ENCODE measurements at places on chromosomes 13 and 19.

- DNase-seq, result no peak
These were observed 5.3 kb upstream of the CCNP start for GRCh38 chr19:40231544-40232424.

DNA sequence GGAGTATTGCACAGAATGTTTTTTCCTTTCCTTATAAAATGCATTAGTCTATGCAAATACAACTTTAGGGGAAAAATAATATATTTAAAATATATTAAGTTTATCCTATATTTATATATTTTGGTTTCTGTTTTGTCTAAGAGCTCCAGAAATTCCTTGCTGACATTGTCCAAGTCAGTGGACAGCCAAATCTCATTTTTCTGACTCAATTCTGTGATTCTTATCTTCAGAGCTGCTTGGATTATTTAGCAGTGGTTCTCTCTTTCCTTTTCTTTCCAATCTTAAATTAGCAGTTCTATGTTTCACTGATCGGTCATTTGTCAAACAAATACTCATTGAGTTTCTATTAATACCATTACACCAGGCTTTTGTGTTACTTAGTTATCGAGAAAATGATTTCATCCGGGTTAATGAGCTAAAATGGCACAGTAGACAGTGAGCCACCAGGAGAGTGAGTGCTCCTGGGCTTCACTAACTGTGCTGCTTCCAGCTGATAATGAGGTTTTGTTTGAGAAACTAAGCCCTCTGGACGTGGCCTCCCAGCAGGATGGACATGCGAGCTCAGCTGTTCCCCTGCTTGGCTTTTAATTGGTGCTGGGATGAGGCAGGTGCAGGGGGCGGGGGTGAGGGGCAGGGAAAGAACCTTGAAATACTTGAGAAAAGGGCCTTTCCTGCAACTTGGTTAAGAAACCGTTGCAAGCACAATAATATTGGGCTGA, 44.0 kb downstream of the ATP11A start:
- no peak for DNase-seq

GRCh38 chr19:1102407-1103131, 1.2 kb upstream of the GPX4 start:
- no peak for DNase-seq

GRCh38 chr13:48112896-48113755, 18.2 kb upstream of the MED4 start:
- no peak for DNase-seq
